Natural killer cell (primary cell): ENCODE measurements at places on chromosomes 6 and 20.

GRCh38 chr6:37889486-37889885 is 70.0 kb downstream of the ZFAND3 start:
- no peak overlapping the region for H3K4me3 ChIP-seq
- no peak overlapping the region for H3K27ac ChIP-seq
- H3K27me3 ChIP-seq, result no peaks in the 10 kb centered on the region

- H3K27me3 ChIP-seq, result no peaks in the 10 kb centered on the region
- H3K4me1 ChIP-seq, result no peaks in the 10 kb centered on the region
- H3K27ac ChIP-seq, result no peak overlapping the region
- H3K4me3 ChIP-seq, result no peak overlapping the region
Measured at GRCh38 chr6:74018825-74019224, 322.8 kb downstream of the CD109 start.

DNA sequence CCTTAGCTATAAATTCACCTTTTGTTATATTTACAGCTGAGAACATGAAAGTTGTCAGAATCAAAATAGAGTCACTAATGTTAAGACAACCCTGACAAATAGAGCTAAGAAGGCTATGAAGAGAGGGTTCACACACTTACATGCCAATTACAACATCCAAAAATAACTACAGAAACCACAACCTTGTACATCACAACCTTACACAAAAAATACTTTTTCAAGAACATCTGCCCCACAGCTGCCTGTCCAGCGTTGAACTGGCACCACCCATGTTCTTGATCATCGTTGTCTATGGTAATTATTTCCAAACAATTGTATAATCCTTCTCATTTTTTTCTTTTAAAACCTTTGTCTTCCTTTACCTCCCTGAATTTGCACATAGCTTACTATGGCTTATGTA is 231.2 kb upstream of the FKBP1C start:
- no peaks in the 10 kb centered on the region for H3K27me3 ChIP-seq
- no peak overlapping the region for H3K27ac ChIP-seq
- H3K4me3 ChIP-seq, result no peak overlapping the region
- H3K36me3 ChIP-seq, result no peaks in the 10 kb centered on the region
- no peaks in the 10 kb centered on the region for H3K4me1 ChIP-seq
- no peak for DNase-seq

GRCh38 chr6:46251583-46252339 is 81.0 kb upstream of the ENPP5 start:
- no peaks in the 10 kb centered on the region for H3K4me1 ChIP-seq
- H3K27me3 ChIP-seq, result no peaks in the 10 kb centered on the region
- H3K4me3 ChIP-seq, result no peak overlapping the region

DNA sequence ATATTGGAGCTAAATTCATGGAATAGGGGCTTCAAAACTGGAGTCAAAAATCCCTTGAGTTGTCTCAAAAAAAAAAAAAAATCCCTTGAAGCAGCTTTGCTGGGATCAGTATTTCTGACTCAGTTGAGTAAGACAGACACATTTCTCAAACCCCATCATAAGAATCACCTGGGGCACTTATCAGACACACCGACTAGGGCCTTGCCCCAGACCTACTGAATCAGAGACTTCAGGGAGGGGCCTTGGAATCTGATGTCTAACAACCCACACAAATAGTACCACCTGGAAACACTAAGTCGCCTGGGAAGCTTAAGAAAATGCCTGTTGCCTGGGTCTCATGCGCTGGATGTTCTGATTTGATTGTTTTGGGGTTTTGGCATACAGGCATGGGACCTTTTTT is 44.9 kb upstream of the RNF144B start:
- H3K27ac ChIP-seq, result no peak overlapping the region
- DNase-seq, result no peak
- no peaks in the 10 kb centered on the region for H3K27me3 ChIP-seq
- H3K4me3 ChIP-seq, result no peak overlapping the region
- no peaks in the 10 kb centered on the region for H3K36me3 ChIP-seq
- no peaks in the 10 kb centered on the region for H3K4me1 ChIP-seq

- no peak overlapping the region for H3K4me3 ChIP-seq
Measured at GRCh38 chr6:95517568-95517967, 59.8 kb upstream of the MANEA start.

GRCh38 chr6:35725721-35726438 is 11.0 kb upstream of the ARMC12 start:
- H3K4me3 ChIP-seq, result no peak overlapping the region
- no peak overlapping the region for H3K27ac ChIP-seq
- no peak for DNase-seq
- H3K36me3 ChIP-seq, result no peaks in the 10 kb centered on the region
- no peaks in the 10 kb centered on the region for H3K27me3 ChIP-seq

- H3K27me3 ChIP-seq, result no peaks in the 10 kb centered on the region
- DNase-seq, result no peak
- H3K27ac ChIP-seq, result no peak overlapping the region
- H3K36me3 ChIP-seq, result no peaks in the 10 kb centered on the region
- no peaks in the 10 kb centered on the region for H3K4me1 ChIP-seq
- no peak overlapping the region for H3K4me3 ChIP-seq
Measured at GRCh38 chr6:160386869-160387530, 38.8 kb downstream of the SLC22A3 start.
